ENCODE measurements at places on chromosomes 11 and 22. TPM values are rescaled to one million over a fixed set of nuclear protein-coding genes. Genes with fewer than 3 reads are reported as not detected.

DNA sequence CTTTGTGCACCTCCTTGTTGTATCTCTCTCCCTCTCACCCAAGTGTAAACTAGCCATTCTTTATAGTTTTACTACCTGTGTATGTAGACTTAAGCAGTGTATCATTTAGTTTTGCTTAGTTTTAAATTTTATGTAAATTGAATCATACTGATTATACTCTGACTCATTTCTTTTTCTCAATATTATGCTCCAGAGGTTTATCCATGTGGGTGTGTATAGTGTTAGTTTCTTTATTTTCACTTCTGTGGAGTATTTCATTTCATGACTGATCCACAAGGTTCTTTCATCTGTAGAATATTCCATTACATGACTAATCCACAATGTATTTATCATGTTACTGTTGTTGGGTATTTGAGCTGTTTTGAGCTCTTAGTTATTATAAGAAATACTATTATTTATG is 62.0 kb downstream of the CCDC34 start:
- DNase-seq = no peak

DNA sequence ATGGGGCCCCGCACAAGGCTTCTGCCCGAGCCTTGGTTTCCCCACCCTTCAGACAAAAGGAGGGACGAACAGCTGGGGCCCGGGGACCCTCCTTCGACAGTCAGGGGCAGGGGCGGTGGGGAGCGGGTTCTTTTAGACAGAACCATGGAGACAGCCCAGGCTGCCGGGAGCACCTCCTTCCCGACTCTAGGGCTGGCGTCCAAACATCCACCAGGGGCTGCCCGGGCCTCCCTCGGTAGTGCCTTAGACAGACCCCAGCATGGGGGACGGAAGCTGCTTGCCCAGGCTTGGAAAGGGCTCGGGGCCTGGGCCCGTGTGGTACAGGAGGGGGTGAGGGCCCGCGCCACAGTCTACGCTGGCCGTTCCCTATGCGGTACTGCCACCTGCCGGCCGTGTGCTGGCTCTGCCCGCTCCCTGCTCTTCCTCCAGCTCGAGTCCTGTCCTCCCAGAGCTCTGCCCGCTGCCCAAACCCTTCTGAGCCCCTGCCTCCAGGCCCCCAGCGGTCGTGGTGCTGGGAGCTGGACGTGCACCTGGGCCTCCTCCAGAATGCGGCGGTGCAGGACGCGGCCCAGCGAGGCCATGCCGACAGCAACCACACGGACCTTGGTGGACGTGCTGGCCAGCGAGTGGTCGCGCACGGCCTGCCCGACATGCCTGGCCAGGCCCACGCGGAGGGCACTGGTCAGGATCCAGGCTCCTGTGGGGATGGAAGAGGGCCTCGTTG is 20.1 kb downstream of the TSSC4 start:
- DNase-seq = peak; percentile 88

GRIA4 gene
- not detected for total RNA-seq

- DNase-seq = no peak
Observed at GRCh38 chr11:77548552-77549445, 41.0 kb upstream of the AQP11 start.

- no peak for DNase-seq
Observed at GRCh38 chr11:77505956-77506355, 32.1 kb upstream of the PAK1 start.

APOA4 gene
- not detected for total RNA-seq

DNA sequence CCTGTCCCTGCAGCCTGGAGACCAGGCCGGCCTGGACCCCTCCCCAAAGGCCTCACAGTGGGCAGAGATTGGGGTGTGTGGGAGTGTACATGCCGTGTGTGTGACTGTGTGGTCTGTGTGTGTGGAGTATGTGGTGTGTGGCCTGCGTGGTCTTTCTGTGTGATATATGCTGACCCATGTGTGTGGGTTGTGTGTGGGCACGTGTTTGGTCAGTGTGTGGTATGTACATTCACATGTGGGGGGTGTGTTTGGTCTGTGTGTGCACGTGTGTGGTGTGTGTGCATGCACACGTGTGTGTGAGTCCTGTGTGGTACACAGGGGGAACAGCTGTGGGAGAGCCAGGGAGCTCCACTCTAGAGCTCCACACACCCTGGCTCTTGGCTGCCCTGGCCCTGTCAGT is 1185.1 kb downstream of the BRD1 start:
- DNase-seq = no peak

DNA sequence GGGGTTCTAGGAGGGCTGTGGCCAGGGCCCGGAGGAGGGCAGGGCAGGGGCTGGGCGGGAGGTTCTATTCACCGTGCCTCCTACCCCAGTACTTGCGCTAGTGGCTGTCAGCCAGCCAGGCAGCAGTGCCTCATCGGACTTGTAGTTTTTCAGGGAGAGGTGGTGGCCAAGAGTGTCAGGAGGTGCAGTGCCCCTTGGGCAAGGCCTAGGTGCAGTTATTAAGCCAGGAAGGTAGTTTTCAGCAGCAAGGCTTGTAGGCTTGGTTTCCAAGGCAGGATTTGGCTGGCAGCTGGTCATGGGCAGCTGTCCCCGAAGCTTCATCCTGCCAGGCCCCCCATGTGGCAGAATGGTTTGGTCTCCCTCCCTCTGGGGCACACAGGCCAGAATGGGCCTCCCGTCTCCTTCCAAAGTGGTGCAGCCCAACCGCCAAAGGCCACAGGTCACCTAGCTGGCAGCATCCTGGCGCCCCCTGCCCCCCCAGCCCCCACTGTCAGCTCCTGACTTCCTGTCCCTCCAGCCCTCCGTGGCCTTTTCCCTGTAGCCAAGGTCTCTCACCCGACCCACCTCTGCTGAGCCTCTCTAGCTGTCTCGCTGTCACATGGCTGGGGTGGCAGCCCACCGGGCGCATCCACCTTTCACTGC is 8.5 kb downstream of the CCDC88B start:
- DNase-seq = no peak

TEX12 gene
- not detected for total RNA-seq

CCDC15 gene
- 1.5 TPM for total RNA-seq

SPA17 gene
- 4.8 TPM for total RNA-seq

DNA sequence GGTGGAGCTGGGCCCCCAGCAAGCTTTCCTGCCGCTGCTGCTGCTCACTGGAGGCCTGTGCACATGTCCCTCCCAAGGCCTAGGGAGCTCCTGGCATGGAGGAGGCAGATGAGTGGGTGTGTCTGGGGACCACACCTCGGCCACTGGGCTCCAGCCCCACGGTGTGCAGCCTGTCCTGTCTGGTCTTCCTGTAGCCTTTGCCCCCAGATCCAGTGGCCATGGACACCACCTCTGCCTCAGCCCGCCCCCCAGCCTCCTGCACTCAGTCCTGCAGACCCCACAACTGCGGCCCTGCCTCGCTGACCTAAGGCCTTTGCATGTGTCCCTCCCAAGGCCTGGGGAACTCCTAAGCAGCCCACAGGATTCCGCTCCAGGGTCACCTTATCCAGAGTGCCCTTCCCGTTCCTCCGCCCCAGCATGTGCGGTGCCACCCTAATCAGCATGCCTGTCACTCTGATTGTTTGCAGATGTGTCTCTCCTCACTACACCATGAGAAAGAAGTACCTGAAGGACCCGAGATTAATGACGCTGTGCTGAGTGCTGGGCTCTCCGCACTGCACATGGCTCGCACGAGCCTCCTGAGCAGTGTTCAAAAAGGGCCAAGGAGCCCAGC is 8.6 kb downstream of the GAL start:
- no peak for DNase-seq

Measured in upper lobe of right lung (tissue), 1 donor.